ENCODE measurements at places on chromosomes 3 and 15.

DNA sequence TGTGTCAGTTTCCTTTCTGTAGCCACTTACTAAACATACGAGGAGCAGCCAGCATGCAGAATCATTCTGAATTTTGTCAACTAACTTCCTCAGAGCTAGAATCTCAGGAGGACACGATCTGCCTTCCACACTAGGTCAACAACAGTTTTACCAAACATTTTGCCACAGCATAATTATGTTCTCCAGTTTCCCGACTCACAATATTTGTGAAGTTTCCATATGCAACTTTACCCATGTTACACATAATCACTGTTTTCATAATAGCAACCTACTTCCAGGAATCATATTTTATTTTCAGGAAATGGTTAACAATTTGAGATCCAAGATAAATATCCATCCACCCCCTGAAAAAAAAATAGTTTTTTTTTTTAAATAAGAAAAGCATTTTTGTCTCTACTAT lies 595.0 kb downstream of the PYDC2 start:
- no peak for DNase-seq

DNA sequence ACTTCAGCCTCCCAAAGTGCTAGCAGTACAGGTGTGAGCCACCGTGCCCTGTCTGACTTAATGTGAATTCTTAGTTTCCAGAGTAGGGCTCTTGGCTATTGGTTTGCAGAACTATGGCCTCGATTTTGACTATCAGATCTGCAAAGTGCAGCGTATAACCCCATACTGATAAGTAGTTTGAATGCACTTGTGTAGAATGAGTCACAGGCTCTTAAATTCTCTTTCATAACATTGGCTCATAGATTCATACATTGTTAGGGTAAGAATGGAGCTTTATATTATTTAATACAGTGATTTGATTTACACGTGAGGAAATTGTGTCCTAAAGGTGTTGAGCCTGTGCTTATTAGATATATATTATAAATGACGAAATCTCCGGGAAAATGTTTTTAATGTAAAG lies 109.9 kb downstream of the ZPLD1 start:
- no peak for DNase-seq

- no peak for DNase-seq
These were observed 130.1 kb upstream of the PRICKLE2 start for GRCh38 chr3:64355401-64355807.

- no peak for DNase-seq
These were observed 106.6 kb downstream of the MAP4 start for GRCh38 chr3:47909607-47910006.

DNA sequence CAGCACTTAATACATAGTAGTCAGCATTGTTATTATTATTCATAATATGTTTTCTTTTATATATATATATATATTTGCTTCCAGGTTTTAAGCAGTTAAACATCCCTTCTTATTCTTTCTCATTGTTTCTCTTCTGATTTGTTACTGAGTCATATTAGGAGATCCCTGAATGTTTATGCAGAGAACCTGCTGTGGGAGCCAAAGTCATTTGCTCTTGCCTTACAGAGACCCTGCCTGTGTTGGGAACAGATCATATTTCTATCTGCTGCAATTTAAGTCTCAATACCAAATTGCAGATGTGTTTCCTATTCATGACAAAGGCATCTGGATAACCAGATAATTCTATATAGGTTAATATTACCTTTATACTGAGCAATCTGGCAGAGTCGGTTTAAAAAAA lies 323.0 kb upstream of the UMPS start:
- peak; percentile 47 for DNase-seq

DNA sequence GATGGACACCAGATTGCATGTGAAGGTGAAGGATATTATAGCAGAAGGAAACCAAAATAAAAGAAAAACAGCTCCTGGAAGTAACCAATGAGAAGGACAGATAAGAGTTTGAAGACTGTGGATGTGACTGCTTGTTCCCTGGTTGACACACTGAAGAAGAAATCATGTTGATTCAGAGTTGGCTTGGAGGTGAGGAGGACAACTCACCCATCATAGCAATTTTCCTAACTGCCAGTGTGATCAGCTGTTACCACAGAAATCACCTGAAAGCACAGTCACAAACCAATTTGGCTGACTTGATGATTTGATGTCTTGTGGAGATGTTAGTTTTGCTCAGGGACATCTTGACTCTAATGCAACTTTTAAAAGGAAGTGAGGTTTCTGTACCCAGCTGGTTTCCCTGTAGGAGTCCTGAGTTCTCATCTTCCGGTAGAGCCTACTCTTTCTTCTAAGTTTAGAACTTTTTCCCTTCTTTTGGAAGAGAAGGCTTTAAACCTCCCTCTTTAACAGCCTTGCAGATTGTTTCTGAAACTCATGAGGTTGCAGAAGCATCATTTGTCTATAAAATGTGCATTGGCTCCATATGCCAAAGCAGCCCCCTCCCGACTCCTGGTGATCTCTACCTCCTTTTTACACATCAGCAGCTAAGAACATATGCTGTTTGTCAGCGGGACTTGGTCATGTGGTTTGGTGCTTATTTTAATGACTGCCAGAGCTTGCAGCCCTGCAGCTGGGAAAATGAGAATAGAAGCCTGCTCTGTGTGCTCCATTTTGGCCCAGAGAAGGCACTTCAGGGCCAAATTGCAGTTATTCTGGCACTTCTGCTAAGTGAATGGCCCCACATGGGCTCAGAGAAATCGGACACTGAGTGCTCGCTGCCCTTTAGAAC lies 10.3 kb downstream of the ATG7 start:
- DNase-seq, result no peak

- DNase-seq, result no peak
These were observed 61.0 kb downstream of the RHCG start for GRCh38 chr15:89435362-89435761.

DNA sequence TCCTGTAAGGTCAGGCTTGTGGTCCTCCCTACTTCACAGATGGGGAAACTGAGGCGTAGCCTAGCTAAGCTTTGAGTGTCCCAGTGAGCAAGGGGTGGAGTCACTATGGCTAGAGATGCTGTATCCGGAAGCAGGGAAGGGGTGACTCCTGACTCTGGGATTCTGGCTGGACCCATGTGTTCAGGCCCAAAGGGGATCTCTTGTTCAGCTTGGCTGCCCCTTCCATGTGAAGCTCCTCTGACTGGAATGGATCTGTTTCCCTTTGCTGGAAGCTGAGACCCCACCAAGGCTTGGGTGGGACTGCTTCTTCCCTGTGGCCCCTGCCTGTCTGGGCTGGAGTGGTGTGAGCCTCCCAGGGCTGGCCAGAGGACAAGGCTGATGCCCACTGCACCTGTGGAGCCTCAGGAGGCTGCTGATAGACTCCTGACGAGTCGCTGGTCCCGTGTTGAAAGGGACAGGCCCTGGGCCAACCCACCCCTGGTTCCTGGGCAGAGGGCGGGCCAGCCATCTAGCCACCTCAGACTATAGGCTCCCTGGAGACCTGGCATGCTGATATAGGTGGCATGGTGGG lies 1.0 kb downstream of the MAPKAPK3 start:
- no peak for DNase-seq

GRCh38 chr3:10192953-10193691 lies 28.4 kb downstream of the IRAK2 start:
- DNase-seq, result peak; percentile 93

- DNase-seq, result no peak
These were observed 8.7 kb upstream of the NIT2 start for GRCh38 chr3:100325827-100326226.

GRCh38 chr3:71066356-71066755 lies 517.2 kb downstream of the FOXP1 start:
- no peak for DNase-seq

GRCh38 chr15:60407415-60407805 lies 9.6 kb upstream of the ANXA2 start:
- peak; percentile 92 for DNase-seq

GRCh38 chr3:129485721-129486663 lies 42.4 kb upstream of the RHO start:
- DNase-seq, result peak; percentile 98

GRCh38 chr3:190340071-190340470 lies 17.8 kb upstream of the CLDN1 start:
- DNase-seq, result no peak

- no peak for DNase-seq
These were observed 39.3 kb downstream of the MEGF11 start for GRCh38 chr15:66214246-66214645.

- peak; percentile 92 for DNase-seq
These were observed at the start of gene MFGE8 for GRCh38 chr15:88913017-88913849. Gene MFGE8 (minus strand): TSS chr15:88913379. CDS start chr15:88913319, 60 bp downstream.

DNA sequence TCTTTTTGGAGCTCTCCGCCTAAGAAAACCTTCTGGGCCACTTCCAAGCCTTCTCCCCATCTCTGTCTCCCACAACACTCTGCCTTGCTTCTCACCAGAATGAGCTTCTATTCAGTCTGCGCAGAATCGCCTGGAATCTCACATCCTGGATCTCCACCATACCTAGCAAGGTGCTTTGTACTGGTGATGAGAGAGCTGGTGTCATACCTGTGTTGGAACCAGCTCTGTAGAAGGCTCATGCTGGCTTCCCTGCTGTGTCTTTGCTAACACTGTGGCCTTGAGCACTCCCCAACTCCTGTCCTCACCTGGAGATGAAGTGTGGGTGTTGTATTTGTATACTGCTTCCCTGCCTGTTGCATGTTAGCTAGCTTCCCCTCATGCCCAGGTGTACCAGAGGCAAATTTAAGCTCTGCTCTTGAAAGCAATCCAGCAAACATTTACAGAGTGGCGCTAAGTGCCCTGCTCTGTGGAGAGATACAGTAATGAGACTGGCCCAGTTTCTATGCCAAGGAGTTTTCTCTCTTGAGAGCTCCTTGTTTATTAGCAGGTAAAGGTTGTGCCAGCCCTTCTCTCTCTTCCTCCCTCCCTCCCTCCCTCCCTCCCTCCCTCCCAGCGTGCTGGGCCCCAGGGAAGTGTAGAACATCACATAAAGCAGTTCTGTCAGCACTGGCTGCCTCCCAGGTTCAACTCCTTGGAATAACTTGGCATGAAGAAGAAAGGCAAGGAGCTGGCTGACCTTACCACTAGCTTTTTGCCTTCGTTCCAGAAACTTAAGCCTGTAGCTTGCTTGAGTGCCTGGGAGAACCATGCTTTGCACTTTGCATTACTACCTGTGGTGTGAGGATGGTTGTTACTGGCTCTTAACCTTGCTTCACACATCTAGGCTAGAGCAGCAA lies 54.9 kb downstream of the TRIM71 start:
- peak; percentile 55 for DNase-seq

DNA sequence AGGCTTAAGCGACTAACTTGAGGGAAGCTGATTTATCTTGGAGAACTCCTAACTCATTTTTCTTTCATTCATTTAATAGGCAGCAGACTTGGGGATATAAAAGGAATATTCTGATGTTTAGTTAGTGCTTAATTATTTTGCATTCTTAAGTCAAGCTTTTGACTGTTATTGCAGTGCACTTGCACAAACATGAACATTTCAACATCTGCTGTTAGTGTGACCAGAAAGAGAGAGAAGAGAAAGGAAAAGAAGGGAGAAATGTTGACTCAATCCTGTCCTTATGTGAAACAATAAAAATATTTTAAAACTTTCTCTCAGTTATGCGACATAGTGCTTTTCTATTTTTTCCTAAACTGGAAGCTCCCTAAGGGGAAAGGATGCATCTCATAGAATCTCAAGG lies 507.8 kb downstream of the LPP start:
- peak; percentile 35 for DNase-seq

GRCh38 chr15:25368850-25369249 lies 70.0 kb downstream of the UBE3A start:
- no peak for DNase-seq

Data from adipocyte (in vitro differentiated cells).